ENCODE measurements at places on chromosomes 16 and 17.

GRCh38 chr16:1982013-1982433 is 754 bp upstream of the NOXO1 start:
- no peak for DNase-seq

DNA sequence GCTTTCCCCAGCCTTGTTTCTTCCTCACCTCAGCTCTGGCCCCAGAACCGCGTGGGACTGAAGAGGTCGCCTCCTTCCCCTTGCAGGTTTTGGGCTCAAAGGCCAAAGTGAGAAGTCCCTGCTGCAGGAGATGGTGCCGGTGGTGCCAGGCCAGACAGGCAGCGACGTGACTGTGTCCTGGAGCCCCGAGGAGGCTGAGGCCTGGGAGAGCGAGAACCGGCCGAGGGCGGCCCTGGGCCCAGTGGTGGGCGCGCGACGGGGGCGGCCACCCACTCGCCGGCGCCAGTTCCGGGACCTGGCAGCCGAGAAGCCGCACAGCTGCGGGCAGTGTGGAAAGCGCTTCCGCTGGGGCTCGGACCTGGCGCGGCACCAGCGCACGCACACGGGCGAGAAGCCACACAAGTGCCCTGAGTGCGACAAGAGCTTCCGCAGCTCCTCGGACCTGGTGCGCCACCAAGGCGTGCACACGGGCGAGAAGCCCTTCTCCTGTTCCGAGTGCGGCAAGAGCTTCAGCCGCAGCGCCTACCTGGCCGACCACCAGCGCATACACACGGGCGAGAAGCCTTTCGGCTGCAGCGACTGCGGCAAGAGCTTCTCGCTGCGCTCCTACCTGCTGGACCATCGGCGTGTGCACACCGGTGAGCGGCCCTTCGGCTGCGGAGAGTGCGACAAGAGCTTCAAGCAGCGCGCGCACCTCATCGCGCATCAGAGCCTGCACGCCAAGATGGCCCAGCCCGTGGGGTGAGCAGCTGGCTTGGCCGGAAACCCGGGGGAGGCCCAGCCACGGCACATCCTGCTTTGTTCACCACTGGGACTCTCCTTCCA is 6.0 kb downstream of the ZNF213 start:
- no peak for DNase-seq

DNA sequence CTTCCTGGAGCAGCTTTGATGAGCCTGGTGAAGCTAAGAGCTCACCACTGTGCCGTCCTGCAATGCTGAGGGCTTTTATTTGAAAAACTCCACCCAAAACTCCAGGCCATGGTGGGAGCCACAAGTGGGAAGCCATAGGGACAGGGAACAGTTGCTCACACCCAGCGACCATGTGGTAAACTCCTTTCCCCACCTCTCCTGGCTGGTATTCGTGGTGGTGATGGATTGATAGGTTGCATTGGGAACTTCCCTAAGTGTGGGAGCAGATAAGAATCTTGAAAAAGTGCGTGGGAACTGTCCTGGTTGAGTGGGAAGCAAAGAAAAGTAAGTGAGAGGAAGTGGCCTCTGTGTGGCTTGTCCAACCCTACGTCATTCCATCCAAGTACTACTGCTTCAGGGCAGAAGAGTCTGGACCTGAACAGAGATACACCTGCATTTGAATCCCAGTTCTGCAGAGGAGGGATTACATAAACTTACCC is at the start of gene CCL1:
Gene CCL1, minus strand, starts transcription at position 51 of the 479 bp plus-strand sequence. CDS start 72 bp downstream, outside the sequence.
- no peak for DNase-seq

- no peak for DNase-seq
Measured at GRCh38 chr17:74992223-74992622, 4.8 kb downstream of the CDR2L start.

GRCh38 chr17:14459955-14460354 is 159.1 kb downstream of the HS3ST3B1 start:
- DNase-seq: no peak

- no peak for DNase-seq
Measured at GRCh38 chr16:87160701-87161337, 156.4 kb downstream of the C16orf95 start.

- DNase-seq: no peak
Measured at GRCh38 chr17:27413315-27413714, 42.9 kb upstream of the KSR1 start.

GRCh38 chr17:68231541-68231940 is 16.3 kb upstream of the AMZ2 start:
- DNase-seq: no peak

DNA sequence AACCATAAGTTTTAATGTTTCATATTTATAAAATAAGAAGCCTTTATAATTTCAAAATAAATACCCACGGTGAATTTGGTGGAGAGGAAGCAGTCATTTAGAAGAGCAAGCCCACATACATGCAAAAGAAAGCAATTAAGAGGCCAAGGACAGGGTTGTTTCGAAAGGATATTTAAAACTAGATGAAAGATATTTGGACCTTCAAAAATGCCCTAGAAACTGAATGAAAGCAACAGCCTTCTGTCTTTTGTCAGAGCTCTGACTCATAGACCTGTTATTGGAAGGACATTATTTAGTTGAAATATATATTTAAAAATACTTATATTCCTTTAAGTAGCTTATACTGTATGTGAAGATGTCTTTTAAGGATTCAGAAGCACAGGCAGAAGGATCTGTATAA is 8.6 kb upstream of the METTL9 start:
- DNase-seq: no peak

DNA sequence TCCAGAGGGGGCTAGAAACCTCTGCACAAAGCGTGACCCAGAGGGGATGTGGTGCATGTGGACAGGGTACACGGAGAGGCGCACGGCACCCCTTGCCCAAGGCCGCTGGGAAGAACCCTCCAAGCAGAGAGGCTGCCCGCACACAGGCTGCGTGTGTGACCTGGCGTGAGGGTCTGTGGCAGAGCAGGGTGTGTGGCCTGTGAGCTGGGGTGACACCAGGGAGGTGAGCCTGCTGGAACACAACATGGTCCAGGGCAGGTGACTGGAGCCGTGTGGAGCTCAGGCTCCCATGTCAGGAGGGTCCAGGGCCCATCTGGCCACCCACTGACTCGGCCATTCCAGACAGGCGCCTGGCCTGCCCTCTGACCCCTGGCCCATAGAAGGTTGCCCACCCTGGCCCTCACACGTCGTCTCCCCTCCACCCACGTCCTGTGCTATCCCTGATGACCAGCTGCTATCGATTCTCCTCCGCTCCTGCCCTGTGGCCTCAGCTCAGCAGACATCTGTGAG is 14.8 kb upstream of the TMEM204 start:
- DNase-seq: no peak

DNA sequence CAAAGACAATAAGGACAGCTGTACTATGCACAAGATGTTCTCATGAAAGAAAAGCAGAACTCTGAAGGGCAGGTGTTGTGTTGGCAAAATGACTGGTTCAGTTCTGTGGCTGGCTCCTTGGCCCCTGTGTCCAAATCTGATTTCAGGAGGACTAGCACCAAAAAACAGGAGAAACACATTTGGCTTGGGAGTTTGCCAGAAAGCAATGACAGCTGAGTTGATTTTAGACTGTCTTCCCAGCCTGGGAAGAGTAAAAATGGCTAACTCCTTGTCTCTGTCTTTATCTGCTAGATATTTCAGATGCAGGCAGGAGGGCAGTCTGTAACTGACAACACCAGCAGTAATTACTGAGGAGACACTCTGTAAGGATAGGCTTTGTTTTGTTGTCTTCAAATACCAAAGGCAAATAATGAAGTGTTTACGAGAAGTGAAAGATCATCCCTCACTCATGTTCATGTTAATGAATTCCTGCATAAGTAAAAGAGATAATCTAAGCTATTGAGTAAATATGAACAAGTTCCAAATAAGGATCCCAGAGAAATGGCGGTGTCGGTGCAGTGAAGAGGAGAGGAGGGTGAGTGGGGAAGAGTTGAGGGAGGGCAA is 989.0 kb downstream of the CDH11 start:
- DNase-seq: no peak

DNA sequence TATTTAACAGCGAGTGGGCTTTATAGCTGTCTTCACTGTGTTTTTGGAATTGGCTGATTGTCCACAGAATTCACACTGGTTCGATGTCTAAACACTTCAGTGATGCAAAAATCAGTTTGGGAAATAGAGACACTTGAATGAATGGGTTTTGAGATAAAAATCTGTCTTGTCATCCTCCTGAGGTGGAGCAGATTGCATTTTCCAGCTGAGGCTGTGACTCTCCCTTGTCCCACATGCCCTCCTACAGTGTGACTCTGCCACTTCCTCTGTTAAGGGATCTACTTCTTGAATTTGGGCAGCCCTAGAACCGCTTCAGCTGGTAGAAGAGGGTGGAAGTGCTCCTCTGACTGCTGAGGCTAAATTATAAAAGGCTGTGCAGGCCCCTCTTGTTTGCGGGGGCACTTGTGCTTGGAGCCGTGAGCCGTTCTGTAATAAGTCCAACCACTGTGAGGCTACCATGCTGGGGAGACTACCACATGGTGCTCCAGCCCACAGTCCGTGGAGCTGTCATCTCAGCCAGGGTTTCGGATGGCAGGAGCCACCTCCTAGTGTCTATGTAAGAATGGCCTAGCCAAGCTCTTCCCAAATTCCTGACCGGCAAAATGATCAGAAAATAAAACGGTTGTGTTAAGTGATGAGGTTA is 175.9 kb downstream of the SPECC1 start:
- no peak for DNase-seq
